Amniotic stem cell (primary cell): ENCODE measurements at places on chromosomes 4 and X.

- no peak for DNase-seq
These were observed 106.9 kb downstream of the MAML3 start for GRCh38 chr4:140047017-140047640.

DNA sequence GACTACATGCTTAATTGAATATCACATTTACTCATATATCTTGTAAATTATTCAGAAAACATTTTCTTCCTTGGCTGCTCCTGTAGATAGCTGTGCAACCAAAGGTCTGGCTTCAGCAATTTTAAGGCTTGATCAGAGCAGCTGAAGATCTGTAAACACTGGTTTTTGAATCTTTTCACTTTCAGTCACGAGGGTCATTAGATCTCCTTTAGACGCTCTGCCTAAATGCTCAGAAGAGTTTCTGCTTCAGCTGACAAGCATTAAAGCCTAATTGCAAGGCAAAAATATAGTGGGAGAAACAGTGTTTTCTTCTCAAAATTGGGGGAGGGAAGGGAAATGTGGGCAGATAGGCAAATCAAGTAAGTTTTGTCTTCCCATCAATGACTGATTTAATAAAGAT lies 25.7 kb downstream of the TRPC5 start:
- no peak for DNase-seq

DNA sequence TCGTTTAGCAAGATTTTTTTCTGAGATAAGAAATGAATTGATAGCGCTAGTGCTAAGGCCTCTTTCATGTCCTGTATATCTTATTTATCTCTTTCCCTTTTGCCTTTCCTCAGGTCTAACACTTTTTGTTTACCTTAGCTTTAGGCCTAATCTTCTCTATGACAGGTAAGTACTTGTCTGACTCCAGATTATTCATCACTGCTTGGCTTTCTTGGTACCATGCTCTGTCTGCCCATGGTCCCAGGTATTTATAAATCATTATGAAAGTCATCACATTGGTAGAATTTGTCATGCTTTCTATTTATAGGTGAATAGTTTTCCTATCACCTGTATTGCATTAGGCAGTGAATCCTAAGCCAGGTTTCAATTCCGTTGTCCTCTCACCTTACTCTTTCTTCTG lies 99.5 kb upstream of the CTSO start:
- DNase-seq: no peak

- DNase-seq: no peak
These were observed 10.6 kb upstream of the TLR8 start for GRCh38 chrX:12895866-12896265.

- DNase-seq: no peak
These were observed 122.7 kb downstream of the CBLL2 start for GRCh38 chrX:22395372-22395771.

- DNase-seq: no peak
These were observed 152.2 kb downstream of the STK32B start for GRCh38 chr4:5203309-5203992.

DNA sequence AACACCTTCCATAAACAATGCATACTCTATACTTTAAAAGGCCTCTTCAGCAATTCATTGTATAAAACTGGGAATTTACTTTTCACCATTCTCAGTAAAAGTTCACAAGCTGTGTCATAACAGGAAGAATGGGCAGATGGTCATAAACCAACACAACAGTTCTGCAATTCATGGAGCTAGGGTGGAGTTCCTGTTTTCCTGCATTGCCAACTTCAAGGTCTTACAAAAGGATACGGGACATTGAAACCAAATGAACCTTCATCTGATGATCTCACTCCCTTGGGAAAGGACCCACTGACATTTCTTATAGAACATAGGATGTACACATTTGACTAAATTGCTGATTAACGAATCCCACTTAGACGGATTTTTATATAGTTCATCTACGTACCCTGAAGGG lies 4.1 kb downstream of the KDR start:
- no peak for DNase-seq

GRCh38 chr4:105509714-105510113 lies 35.9 kb upstream of the PPA2 start:
- DNase-seq: no peak

DNA sequence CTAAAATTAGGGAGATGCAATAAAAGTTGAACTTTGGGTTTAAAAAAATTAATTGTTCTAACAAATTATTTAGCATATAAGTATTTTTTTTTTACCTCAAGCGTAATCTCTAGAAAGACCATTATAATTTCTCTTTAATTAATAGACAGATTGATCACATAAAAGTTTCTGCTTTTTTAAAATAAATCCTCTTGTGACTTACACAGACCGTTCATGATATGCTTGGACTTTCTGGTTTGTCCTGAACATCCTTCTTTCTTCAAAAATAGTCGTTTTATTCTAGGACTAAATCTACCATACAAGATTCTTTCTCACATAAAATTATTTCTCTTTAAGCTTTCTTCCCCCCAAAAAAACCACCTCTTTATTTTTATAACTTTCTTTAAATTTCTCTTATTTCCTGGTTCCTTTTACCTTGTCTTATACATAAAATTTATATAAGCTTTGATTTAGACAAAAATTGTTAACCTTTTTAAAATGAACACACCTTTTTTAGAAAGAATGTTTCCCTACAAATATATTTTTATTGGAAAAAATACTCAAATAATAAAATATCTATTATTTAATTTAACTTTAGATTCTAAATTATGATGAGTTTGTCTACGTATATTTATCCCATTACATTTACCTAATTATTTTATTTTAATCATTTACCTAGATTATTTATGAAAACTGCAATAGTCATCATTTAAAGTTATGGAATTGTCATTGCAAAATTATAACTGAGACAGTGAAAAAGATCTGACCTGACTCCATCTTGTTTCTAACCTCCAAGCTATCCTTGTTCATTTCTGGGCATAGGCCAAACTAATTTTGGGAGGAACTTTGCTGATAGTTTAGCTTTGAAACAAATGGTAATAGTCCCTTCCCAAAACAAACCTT lies 37.6 kb downstream of the PGRMC2 start:
- no peak for DNase-seq

- peak; percentile 44 for DNase-seq
These were observed 79.1 kb upstream of the TFDP3 start for GRCh38 chrX:133297284-133297683.

- DNase-seq: no peak
These were observed 55.6 kb upstream of the NKAP start for GRCh38 chrX:119999087-119999634.

- no peak for DNase-seq
These were observed 20.7 kb upstream of the SLC25A6 start for GRCh38 chrX:1412551-1413161.

DNA sequence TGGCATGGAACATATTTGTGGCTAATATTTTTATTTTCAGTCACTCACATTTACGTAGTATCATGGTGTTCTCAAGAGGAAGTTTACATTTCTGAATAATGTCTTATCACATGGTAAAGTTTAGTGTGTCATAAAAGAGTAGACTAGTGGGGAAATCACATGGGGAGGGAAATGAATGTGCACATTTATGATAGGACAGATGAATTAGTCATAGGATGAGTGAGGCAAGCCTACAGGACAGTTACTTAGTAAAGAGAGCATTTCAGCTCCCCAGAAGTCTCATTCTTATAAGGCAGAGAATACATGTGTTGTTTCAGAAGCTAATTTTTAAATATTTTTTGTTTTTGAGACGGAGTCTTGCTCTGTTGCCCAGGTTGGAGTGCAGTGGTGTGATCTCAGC lies 6.2 kb downstream of the GK start:
- DNase-seq: peak; percentile 31

- DNase-seq: peak; percentile 31
These were observed 27.2 kb upstream of the SEC24B start for GRCh38 chr4:109406337-109406931.

GRCh38 chr4:99572527-99573240 lies 1.9 kb upstream of the MTTP start:
- DNase-seq: no peak

DNA sequence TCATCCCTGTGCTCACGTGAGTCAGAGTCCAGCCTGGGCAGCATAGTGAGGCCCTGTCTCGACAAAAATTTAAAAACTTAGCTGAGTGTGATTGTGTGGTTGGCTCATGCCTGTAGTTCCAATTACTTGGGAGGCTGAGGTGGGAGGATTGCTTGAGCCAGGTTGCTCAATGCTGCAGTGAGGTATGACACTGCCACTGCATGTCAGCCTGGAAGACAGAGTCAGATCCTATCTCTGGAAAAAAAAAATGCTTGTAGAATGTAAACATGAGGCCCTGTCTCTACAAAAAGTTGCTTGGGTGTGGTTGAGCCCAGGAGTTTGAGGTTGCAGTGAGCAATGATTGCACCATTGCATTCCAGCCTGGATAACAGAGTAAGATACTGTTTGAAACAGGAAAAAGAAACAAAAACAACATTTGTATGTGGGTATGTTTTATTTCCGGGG lies 11.3 kb upstream of the YTHDC1 start:
- DNase-seq: no peak

DNA sequence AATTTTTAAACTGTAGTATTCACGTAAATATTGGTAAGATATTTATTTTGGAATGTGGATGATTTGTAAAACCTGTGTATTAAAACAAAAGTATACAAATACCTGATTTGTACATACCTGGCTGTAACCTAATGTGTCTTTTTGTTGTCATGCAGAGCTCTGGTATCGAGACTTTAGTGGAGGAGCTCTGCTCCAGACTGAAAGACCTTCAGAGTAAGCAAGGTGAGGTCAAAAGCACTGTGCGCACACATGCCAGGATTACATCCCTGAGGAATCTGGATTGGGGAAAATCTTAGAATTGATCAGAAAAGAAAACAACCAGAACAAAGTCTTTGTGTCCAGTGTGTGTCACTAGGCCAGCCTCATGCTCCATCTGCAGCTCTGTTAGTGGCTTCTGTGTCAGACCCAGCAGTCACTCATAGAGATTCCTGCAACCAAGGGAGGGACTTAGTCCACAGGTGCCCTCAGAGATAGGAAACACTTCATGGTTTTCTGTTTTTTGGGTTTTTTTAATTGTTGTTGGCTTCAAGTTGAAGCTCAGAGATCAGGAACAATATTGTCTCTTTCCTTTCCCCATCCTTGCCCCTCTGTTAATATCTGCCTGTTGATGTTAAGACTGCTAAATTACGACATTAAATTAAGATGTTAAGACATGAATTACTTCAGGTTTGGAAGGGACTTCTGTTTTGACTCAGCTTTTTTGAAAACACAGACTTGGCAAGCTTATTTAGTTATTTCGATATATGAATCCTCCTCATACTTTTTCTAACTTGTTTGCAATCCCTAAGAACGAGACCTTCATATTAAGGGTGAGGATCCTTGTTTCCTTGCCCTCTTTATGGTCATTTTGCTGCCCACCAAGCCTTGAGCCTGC lies 52.4 kb upstream of the TBC1D14 start:
- DNase-seq: no peak

GRCh38 chr4:163600727-163601126 lies 106.2 kb downstream of the TMA16 start:
- no peak for DNase-seq

DNA sequence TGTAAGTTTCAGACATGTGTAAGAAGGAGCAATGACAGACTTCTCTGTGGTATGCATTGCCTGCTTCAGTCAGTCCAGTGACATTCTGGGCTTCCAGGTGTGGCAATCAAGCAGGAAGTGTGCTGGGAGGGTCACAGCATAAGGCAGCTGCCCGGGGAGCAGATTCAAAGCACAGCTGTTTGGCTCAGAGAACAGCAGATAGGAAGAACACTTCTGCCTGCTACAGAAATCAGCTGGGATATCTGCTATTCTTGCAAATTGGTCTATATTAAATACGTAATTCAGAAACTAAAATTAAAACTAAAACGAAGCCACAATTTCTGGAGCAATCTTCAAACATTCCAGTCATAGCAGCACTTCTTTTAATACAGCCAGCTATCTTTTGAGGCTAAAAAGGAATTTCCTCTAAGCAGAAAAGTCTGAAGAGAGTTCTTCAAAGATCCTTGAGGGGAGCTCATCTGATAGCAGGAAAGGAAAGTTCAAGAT lies 47.5 kb upstream of the GALNT7 start:
- DNase-seq: no peak

- DNase-seq: no peak
These were observed 35.3 kb downstream of the ARAP2 start for GRCh38 chr4:36208893-36209473.

GRCh38 chr4:90922174-90922573 lies 795.0 kb downstream of the CCSER1 start:
- DNase-seq: no peak

GRCh38 chrX:3516051-3516541 lies 169.6 kb upstream of the MXRA5 start:
- no peak for DNase-seq

DNA sequence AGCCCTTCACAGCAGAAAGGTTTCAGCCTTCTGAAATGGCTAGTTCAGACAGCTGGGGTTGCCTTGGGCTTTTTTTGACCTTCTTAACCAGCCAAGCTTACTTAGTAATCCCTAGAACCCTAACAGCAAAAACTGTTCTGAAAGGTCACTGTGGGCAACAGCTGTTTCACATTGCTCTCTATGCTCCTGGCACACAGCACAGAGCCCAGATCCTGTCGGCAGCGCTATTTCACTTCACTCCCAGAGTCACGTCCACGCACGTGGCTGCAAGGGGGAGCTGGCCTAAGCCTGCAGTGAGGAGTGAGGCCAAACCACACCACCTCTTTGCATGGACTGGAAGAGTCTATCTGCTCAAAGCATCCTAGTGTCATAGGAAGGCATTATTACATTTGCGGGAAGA lies 32.0 kb upstream of the STS start:
- DNase-seq: no peak

DNA sequence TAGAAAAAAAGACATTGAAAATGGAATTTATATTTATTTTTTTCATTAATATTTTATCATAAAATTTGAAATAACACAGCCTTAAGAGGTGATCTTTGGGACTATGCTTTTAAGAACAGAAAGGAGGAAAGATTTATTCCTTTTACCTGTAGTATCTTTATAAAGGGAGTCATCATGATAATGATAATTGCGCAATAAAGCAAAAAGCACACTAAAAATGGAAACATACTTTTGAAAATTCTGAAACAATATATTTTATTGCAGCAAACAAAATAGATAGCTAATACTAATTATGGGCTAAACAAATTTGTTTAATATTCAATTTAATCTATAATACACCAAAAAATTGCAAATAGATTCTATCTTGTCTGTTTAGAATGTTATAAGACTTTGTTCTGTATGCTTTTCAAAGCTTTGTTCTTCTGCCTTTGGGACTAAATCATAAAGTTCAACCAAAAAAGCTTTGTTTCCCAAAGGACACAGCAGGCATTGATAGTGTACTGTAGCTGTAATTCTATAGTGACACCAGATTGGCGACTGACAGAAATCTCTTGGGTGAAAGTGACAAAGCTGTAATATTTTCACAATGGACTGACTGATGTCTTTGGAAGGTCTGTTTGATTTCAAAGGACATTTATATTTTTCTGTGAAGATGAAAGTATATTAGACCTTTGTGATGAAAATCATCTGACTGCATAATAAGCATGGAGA lies 2156.6 kb upstream of the TENM3 start:
- no peak for DNase-seq

- DNase-seq: no peak
These were observed 55.2 kb downstream of the IL13RA2 start for GRCh38 chrX:114962209-114962608.

- no peak for DNase-seq
These were observed 111.8 kb upstream of the MAP3K15 start for GRCh38 chrX:19627081-19627480.

GRCh38 chrX:72094894-72095293 lies 36.8 kb downstream of the RTL5 start:
- no peak for DNase-seq

- no peak for DNase-seq
These were observed 13.5 kb downstream of the NSUN7 start for GRCh38 chr4:40763228-40763716.
